ENCODE measurements at places on chromosomes 13 and 19.

DNA sequence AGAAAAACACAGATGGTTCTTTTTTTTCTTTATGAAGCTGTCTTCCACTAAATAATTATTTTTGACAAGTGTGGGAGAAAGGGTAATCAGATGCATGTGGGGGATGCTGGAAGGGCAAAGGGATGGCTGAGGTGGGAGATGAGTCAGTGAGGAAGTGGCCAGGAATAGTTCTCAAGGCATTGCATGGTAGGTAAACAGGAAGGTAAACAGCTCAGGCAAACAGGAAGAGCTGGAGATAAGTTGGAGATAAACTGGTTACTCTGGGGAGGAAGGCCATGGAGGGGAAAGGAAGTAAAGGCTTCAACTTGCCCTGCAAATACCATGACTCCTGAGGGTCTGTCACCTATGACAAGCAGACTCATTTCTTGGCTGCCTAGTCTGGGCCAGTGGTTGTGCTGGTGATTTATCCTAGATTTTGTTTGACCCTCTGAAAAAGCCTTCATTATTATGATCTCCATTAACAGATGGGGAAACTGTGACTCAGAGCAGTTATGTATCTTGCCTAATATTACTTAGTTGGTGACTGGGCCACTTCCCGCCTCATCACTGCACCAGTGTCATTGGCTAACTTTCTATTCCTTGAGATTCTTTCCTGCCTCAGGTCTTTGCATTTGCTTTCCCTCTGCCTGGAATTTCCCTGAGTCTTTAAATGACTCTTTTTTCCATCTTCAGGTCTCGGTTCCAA, 17.1 kb downstream of the ACTL9 start:
- no peak for DNase-seq

- DNase-seq, result no peak
Observed at GRCh38 chr13:114119196-114119595, 13.2 kb downstream of the RASA3 start.

DNA sequence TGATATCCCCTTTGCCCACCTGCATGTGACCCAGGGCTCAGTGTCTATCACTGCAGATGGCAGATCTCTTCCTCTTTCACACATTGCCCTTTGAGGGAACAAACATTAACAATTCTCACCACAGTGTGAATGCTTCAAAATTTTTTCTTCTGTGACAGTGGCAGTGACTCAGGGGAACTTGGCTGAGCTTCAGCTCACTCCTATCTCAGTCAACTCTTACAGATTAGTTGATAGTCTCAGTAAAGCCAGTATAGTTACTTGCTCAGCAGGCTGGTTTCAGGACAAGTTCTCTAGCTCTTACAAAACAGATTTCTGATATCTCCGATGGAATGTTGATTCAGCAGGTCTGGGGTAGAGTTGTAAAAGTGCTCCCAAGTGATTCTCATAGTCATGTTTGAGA, 166.9 kb downstream of the DLEU7 start:
- DNase-seq, result no peak

- DNase-seq, result no peak
Observed at GRCh38 chr19:53965091-53965490, 2.4 kb downstream of the CACNG8 start.

DNA sequence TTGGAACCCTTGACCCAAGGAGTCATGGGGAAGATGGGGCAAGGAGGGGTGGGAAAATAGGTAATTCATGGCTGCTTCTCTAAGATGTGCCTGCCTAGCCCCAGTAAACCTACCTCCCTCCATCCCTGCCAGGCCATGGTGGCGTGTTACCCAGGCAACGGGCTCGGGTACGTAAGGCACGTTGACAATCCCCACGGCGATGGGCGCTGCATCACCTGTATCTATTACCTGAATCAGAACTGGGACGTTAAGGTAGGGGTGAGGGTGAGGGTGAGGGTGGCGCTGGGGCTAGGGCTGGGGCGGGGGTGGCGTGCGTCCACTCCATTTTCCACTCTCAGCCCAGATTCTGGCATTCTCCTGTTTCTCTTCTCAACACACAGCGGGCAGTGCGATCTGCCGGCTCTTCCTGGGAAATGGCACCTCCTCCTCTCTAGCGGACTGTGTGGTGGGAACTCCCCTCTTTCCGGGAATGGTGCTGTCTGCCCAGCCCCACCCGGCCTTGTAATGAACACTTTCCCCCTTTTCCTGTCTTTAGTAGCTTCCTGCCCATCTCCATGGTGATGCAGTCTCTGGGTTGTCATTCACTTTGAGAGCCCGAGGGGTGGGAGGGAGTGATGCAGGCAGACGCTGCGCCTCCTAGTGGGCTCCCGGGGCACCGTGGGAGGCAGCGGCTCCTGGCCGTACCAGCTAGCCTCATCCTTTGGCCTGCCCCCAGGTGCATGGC, 7.6 kb downstream of the EGLN2 start:
- peak; percentile 76 for DNase-seq

DNA sequence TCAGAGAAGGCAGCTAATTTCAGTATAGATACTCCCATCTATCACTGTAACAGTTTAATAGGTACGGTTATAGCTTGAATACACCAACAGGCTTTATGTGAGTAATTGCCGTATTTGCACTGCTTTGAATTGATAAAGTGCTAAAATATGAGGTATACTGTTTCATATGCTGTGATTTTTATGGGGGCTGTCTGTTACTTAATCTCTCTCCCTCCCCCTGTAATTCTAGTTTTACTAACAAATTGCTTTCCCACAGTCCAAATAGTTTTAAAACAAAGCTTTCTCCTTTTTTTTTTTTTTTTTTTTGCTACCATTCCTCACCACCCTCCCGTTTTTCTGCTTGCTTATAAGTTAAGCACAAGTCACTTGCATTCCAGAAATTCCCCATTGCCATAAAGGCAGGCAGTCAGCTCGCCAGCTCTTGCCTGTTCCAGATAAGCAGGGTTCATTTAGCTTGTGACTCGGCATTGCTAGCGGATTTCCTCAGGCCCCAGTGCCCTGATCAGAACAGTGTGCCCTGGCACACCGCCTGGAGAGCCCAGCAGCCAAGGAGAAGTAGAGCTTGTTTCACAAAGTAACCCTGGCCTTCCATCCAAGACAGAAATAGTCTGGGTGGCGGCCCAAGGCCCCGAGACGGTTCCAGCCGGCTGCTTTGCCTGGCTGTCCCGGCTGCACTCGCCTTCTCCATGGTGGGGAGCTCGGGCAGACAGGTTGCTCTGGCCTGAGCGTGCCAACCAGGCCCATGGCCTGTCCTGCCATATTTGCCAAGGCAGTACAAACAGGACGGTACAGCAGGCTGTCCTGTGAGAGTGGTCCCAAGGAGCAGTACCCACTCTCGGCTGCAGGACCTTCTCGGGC, 43.5 kb upstream of the NPAS1 start:
- no peak for DNase-seq

DNA sequence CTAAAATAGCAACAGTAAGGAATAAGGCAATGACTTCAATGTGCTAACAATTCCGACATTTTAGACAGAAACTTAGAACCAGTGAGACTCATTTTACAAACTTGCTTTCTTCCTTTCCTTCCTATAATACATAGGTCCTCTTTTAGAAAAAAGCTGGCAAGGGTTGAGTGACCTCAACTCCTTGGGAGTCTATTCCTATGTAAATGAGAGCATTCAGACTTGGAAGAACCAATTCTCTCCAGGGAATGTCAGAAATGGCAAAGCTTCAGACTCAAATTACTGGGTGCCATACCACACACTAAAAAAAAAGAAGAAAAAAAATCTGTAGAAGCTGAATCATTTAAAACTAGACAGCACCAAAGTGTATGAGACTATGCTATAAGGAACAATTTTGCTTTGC, 1328.2 kb downstream of the OLFM4 start:
- DNase-seq, result no peak

DNA sequence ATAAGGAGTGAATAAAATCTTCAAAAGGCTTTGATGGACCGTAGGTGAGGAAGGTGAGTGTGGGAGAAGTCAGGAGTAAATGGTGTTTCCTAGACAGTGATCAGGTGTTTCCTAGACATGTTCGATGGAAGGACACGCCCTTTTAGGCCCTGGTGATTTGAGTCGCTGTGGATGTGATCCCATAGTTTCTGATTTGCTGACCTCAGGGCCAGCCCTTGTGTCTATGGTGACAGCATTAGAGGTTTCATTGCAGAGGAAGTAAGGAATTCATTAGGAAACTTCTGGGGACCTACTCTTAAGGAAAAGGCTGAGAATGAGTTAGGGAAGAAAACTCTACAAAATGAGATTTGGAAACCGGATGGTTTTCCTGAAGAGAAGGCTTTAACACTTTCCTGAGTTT, 31.5 kb upstream of the RNF113B start:
- DNase-seq, result no peak

GRCh38 chr19:37920591-37921450, 13.8 kb downstream of the SIPA1L3 start:
- DNase-seq, result no peak

DNA sequence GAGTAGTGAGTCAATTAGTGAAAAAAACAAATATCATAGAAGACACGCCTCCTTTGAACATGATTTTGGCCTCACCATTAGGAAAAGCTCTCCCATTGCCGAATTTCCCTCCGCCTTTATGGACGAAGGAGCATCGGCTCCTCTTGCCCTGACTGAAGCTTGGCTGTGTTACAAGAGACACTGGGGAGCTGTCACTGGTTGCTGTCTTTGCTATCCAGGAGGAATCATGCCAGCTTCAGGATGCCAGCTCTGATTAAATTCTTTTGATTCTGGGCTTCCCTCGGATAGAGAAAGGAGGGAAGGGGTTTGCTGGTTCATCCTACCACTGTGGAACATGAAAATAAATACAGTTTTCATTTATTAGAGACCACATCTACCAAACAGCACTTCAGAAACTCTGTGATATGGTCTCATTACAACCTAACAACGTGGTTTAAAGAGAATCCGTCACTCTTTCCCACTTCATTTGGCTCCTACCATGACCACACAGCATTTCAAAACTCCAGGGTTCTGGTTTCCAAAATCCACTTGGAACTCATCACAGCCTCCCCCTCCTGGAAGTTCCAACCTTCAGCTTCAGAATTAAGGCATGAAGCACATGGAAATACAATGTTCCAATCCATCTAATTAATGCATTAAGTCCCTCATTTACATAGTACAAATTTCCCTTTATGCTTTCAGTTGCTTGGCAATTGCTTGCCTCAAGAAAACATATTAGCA, 446.0 kb downstream of the EFNB2 start:
- no peak for DNase-seq

- no peak for DNase-seq
Observed at GRCh38 chr13:99366075-99366987, 59.1 kb upstream of the GPR183 start.

DNA sequence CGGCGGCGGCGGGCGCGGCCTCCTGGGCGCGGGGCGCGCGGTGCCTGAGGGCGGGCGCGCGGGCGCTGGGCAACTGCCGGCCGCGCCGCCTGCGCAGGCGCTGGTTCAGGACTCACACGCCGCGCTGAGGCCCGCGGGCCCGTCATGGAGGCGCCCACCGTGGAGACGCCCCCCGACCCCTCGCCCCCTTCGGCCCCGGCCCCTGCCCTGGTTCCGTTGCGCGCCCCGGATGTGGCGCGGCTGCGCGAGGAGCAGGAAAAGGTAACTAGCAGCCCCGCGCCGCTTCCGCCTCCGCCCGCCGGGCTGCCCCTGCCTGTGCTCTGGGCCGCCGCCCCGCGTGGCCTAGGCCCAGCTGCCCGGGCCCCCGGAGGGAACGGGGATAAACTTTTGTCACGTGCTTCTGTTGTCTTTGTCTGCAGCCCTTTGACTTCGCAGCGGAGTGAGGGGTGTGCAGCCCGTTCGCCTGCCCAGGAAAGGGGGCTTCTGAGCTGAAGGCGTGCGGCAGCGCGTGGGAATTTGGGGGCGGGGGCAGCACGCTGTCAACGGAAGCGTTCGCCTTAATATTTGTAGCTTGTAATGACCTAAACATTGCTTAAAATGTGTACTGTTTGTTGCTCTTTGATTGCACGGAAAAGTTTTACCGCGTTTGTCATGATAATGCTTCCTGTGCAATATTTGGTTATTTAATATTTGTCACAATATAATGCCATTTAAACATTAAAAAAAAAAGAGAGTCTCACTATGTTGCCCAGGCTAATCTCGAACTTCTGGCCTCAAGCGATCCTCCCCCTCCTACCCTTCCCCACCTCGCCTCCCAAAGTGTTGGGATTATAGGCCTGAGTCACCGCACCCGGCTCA, 594 bp downstream of the URI1 start:
- peak; percentile 65 for DNase-seq

DNA sequence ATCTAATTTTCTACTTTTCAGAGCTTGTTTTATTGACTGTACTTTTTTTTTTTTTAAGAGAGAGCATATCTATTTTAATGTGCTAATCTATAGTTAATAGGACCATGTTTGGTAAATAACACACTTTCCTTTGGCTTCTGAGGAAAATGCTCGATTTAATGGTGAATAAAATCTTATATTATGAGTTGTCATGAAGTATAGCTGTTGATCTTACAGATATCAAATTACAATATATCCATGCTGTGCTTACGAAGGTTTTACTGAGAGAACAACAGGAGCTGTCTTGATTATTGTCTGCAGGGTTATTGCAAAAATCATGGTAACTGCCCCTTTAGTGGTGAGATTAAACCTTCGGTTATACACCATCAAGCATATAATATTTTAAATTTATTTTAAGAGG, 29.6 kb downstream of the URI1 start:
- DNase-seq, result no peak

- no peak for DNase-seq
Observed at GRCh38 chr19:11023710-11024109, 62.9 kb downstream of the SMARCA4 start.

GRCh38 chr13:72953391-72953965, 105.3 kb upstream of the KLF5 start:
- DNase-seq, result no peak

DNA sequence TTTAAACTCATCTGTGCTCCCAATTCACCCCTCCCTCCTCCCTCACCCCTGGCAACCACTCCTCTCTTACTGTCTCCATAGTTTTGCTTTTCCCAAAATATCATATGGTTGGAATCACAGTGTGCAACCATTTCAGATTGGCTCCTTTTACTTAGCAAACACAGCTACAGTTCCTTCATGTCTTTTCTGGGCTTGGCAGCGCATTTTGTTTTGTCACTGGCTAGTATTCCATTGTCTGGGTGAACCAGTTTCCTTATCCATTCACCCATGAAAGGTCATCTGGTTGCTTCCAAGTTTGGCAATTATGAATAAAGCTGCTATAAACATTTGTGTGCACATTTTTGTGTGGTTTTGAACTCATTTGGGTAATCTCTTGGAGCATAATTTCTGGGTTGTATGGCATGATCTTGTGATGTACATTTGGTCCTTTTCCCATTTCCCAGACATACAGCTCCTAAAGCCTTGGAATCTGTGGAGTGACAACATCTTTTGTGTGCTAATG, 23.9 kb upstream of the GAS6 start:
- no peak for DNase-seq

DNA sequence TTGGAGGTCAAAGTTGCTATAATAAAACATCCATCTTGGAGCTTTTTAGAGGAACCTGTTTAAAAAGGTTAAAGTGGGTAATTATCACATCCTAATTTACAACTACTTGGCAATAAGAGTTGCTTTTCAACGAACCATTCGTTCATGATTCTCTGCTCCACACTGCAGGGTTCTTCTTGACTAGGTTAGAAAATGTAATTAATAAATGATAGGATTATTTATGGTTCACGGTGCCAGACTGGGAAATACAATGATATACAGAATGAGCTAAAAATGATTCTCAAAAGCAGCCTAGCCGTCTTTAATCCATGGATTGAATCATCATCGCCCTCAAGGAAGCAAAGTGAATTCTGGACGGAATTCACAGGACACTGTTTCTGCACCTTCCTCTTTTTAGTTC, 291.2 kb downstream of the TEX29 start:
- no peak for DNase-seq

- DNase-seq, result no peak
Observed at GRCh38 chr19:5718579-5719273, 1.2 kb downstream of the LONP1 start.

Measured in activated CD4-positive, alpha-beta T cell treated with anti-CD3 and anti-CD28 coated beads, Interleukin-2, amount 50 U/mL, for 1 hour (primary cell).